ENCODE measurements at places on chromosomes 7 and 10. TPM values are rescaled to one million over a fixed set of nuclear protein-coding genes. Genes with fewer than 3 reads are reported as not detected.
A peak's percentile ranks its signal among the peaks of the same experiment; 100 is the strongest.

FKBP6 gene
- not detected for total RNA-seq

SFRP5 gene
- not detected for total RNA-seq

FAM241B gene
- total RNA-seq = 3.4 TPM

CYP26A1 gene
- total RNA-seq = not detected

KLLN gene
- total RNA-seq = 0.46 TPM

GRM3 gene
- total RNA-seq = not detected

GPR85 gene
- total RNA-seq = 0.10 TPM

NRAP gene
- not detected for total RNA-seq

APBB1IP gene
- total RNA-seq = not detected

- peaks cover 5% of the 10 kb centered on the region for H3K4me1 ChIP-seq
- H3K36me3 ChIP-seq = no peaks in the 10 kb centered on the region
- H3K27me3 ChIP-seq = no peaks in the 10 kb centered on the region
- DNase-seq = no peak
- H3K4me3 ChIP-seq = no peak overlapping the region
Observed at GRCh38 chr10:43946445-43946844, 297.8 kb upstream of the ZNF32 start.

GRCh38 chr10:6871128-6871527 is 291.1 kb upstream of the PRKCQ start:
- no peak for DNase-seq
- H3K27me3 ChIP-seq = peaks cover 29% of the 10 kb centered on the region

- H3K27ac ChIP-seq = peak overlapping the region; percentile 73
- no peaks in the 10 kb centered on the region for H3K36me3 ChIP-seq
- H3K4me1 ChIP-seq = peaks cover 15% of the 10 kb centered on the region
- DNase-seq = no peak
- no peaks in the 10 kb centered on the region for H3K27me3 ChIP-seq
Observed at GRCh38 chr7:18520450-18521235, 25.1 kb downstream of the HDAC9 start.

DNA sequence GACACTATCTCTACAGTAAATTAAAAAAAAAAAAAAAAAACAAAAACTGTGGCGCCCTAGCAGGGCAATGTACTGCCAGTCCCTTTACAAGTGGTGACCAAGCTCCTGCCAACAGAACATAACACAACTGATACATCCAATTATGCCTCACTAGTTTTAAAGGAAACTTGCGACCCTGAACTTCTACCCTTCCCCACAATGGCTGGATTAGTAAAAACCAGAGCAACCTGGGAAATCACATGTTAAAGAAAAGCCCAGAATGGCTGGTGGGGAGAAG is 16.5 kb downstream of the ATE1 start:
- DNase-seq = peak; percentile 23
- peaks cover 5% of the 10 kb centered on the region for H3K4me1 ChIP-seq
- H3K36me3 ChIP-seq = peaks cover 36% of the 10 kb centered on the region
- no peaks in the 10 kb centered on the region for H3K27me3 ChIP-seq

DNA sequence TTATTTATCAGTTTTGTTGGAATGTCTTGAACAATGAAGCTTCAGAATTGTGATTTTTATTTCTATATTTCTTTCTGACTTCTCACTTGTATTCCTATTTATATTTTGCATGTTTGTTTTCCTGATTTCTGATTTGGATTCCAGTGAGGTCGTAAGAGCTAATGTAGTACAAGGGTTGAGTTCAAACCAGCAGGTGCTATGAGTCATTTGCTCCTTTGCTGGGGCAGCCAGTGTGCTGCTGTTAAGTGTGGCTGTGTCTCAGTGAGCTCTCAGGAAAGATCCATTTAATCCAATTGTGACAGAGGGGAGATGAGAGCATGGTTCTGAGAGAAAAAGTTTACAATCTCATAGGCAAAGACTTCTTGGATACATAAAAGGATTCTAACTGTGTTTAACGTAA is 48.6 kb downstream of the MCU start:
- no peaks in the 10 kb centered on the region for H3K36me3 ChIP-seq
- no peaks in the 10 kb centered on the region for H3K27me3 ChIP-seq
- no peak for DNase-seq
- H3K27ac ChIP-seq = peak overlapping the region; percentile 72
- H3K4me1 ChIP-seq = peaks cover 58% of the 10 kb centered on the region

DNA sequence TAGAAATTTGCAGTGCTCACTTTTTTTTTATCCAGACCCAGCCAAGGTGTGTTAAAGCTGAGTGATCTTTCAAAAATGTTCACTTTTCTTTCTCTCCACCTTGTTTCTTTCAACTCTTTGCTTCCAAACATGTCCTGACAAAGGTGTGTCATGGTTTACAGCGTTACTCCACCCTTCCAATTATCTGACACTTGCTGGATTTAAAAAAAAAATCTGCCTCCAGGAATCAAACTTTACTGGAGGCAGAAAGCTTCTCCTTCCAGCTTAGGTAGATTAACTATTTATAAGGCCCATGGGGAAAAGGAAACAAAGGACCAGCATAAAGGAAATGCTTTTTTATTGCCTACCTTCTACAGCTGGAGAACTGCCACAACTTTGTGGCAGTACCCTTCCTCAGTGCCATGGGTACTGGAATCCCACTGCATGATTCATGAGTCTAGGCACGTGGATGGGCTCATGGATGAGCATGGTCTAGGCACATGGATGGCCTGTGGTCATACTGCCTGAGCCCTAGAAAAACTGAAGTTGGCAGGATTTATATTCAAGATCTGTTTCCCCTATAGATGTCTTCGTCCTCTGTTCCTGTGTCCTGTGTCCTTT is at the start of gene COL17A1:
TSS of gene COL17A1 (minus strand) at position 80 of the 600 bp plus-strand sequence. CDS start 5,207 bp downstream, outside the sequence.
- peaks cover 4% of the 10 kb centered on the region for H3K4me1 ChIP-seq
- peaks cover 4% of the 10 kb centered on the region for H3K27me3 ChIP-seq
- no peak within 1 kb of the TSS for H3K27ac ChIP-seq
- no peak for DNase-seq
- H3K4me3 ChIP-seq = no peak within 1 kb of the TSS
- H3K36me3 ChIP-seq = no peaks in the 10 kb centered on the region

DNA sequence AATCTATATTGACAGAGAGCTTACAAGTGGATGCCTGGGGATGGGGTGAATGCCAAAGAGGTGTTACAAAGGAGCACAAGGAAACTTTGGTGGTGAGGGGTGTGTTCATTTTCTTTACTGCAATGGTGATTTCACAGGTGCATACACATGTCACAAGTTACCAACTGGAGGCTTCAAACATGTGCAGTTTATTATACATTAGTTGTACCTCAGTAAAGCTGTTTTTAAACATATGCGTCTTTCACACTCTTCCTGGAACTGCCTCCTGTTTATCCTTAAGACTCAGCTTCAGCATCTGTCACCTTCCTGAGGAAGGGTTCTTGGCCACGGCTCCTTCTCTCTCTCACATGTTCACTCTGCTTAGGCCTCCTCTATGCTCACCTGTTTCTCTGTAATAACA is 731.5 kb downstream of the PARD3 start:
- H3K36me3 ChIP-seq = peaks cover 3% of the 10 kb centered on the region
- no peak for DNase-seq
- no peak overlapping the region for H3K27ac ChIP-seq
- no peaks in the 10 kb centered on the region for H3K4me1 ChIP-seq
- peaks cover 2% of the 10 kb centered on the region for H3K27me3 ChIP-seq

GRCh38 chr10:88457660-88458059 is 125.5 kb downstream of the RNLS start:
- DNase-seq = no peak
- H3K36me3 ChIP-seq = no peaks in the 10 kb centered on the region
- no peak overlapping the region for H3K27ac ChIP-seq
- H3K4me1 ChIP-seq = no peaks in the 10 kb centered on the region
- no peak overlapping the region for H3K4me3 ChIP-seq
- H3K27me3 ChIP-seq = peaks cover 11% of the 10 kb centered on the region

GRCh38 chr10:88095223-88095721 is 231.8 kb downstream of the PTEN start:
- no peaks in the 10 kb centered on the region for H3K4me1 ChIP-seq
- H3K4me3 ChIP-seq = no peak overlapping the region
- DNase-seq = no peak
- H3K36me3 ChIP-seq = no peaks in the 10 kb centered on the region

DNA sequence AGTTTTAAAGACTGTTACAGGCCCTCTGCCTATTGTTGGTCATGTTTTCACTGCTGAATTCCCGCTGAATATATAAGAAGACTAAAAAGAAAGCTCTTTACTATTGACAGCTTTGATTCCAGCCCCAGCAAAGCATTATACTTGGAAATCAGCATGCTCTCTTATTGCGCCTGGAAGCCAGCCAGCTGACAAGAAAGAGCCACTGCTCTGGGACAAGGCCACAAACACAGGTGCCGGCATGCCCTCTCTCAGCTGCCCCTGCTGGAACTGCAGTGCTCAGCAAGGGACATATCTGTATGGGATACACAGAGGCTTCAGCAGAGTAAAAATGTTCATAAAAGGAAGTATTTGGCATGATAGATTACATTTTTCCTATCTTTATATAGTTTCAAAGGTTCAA is 523.9 kb downstream of the ADRA2A start:
- no peak overlapping the region for H3K27ac ChIP-seq
- no peak overlapping the region for H3K4me3 ChIP-seq
- H3K27me3 ChIP-seq = no peaks in the 10 kb centered on the region
- no peaks in the 10 kb centered on the region for H3K4me1 ChIP-seq
- H3K36me3 ChIP-seq = no peaks in the 10 kb centered on the region
- DNase-seq = no peak

DNA sequence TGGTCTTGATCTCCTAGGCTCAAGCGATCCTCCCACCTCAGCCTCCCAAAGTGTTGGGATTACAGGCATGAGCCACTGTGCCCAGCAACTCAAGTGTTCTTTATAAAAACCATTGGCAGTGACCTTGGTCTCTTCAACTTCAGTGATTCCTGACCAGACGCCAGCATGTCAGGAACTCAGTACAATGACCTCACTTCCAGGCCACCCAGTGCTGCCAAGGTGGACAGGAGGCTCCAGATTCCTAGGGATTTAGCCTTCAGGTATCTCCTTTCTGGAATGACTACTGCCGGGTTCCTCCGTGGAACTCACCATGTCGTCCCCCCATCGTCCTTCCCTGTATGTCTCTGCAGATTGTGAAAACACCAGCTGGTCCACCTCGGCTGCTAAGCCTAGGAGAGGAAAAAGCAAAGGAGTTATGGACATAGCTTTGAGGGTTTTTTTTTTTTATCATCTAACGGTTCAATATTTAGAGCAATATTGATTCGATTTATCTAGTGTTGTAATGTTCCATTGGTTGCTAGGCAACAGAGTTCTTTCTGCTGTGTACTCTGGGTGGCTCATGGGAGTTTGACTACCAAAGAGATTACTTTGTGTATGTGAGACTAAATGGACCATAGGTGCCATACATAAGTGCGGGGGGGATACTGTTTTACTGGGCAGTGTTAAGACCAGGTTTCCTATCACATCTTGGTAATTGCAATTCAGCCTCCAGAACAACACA is 425.8 kb upstream of the AUTS2 start:
- no peak overlapping the region for H3K27ac ChIP-seq
- peaks cover 11% of the 10 kb centered on the region for H3K4me1 ChIP-seq
- H3K36me3 ChIP-seq = no peaks in the 10 kb centered on the region
- H3K27me3 ChIP-seq = peaks cover 9% of the 10 kb centered on the region
- H3K4me3 ChIP-seq = no peak overlapping the region

GRCh38 chr7:1057416-1058291 is 13.3 kb downstream of the GPR146 start:
- no peak for DNase-seq
- H3K27ac ChIP-seq = no peak overlapping the region
- peaks cover 2% of the 10 kb centered on the region for H3K36me3 ChIP-seq
- no peaks in the 10 kb centered on the region for H3K27me3 ChIP-seq

- H3K27me3 ChIP-seq = no peaks in the 10 kb centered on the region
- H3K4me3 ChIP-seq = peak overlapping the region; percentile 19
- no peak overlapping the region for H3K27ac ChIP-seq
- peaks cover 8% of the 10 kb centered on the region for H3K36me3 ChIP-seq
- peaks cover 17% of the 10 kb centered on the region for H3K4me1 ChIP-seq
- DNase-seq = no peak
Observed at GRCh38 chr10:110278562-110279406, 25.9 kb downstream of the SMNDC1 start.

DNA sequence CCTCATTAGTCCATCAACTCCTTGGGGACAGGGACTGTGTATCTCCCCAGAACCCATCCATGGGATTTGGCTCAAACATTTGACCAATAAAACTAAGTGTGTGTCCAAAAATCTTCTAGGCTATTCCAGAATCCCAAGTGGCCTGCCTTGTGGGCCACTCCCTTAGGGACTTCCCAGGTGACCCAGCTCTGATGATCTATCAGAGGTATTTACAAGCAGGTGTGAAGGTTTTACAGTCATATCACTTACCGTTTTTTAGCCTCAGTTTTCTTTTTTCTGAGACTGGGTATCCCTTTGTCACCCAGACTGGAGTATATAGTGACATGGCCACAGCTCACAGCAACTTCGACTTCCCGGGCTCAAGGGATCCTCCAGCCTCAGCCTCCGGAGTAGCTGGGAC is 64.4 kb downstream of the PIP4K2A start:
- H3K27me3 ChIP-seq = no peaks in the 10 kb centered on the region
- H3K4me3 ChIP-seq = no peak overlapping the region
- no peak overlapping the region for H3K27ac ChIP-seq
- no peak for DNase-seq
- H3K4me1 ChIP-seq = peaks cover 54% of the 10 kb centered on the region

DNA sequence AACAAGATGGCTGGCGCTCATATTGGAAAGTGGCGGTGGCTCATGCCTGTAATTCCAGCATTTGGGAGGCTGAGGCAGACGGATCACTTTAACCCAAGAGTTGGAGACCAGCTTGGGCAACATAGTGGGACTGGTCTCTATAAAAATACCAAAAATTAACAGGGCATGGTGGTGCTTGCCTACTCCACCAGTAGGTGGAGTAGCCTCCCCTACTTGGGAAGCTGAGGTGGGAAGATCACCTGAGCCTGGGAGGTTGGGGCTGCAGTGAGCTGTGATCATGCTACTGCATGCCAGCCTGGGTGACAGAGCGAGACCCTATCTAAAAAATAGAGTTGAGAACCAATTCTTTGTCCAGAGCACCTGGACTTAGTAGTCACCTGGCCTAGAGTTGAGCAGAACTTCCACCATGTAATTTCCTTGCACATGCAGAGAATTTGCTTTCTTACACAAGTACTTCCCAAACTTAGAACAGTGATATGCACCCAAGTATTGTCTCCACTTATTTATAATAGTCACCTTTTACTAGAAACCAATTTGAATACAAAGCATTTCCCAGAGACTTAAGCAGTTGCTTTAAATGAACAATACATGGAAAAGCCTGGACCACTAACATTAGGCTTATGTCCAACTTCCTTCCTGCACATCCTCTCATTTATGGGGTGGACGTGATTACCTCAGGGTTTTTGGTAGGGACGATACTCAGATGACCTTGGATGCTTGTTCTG is 15.9 kb downstream of the LAMB4 start:
- no peak for DNase-seq
- H3K4me1 ChIP-seq = no peaks in the 10 kb centered on the region
- H3K27ac ChIP-seq = no peak overlapping the region
- no peak overlapping the region for H3K4me3 ChIP-seq
- peaks cover 2% of the 10 kb centered on the region for H3K36me3 ChIP-seq

DNA sequence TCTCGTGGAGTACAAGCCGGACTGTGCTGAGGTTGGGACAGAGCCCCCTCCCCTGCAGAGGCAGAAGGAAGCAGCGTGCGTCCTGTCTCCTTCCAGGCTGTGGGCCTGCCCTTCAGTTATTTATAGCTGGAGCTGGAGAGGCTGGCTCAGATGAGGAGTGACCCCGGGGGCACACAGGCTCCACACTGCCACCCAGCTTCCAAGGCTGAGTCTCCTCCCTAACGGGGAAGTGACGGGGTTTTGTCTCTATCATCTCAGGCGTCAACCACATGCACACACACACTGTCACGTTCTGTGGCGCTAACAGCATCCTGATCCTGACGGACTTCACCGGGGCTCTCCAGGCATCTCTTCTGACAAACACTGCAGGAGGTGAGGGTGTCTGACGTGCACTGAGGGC is 25.4 kb downstream of the AMZ1 start:
- no peak for DNase-seq
- H3K4me1 ChIP-seq = peaks cover 11% of the 10 kb centered on the region
- H3K4me3 ChIP-seq = no peak overlapping the region
- peaks cover 28% of the 10 kb centered on the region for H3K36me3 ChIP-seq
- H3K27ac ChIP-seq = peak overlapping the region; percentile 64
